ENCODE measurements at places on chromosomes 2 and 18. TPM values are rescaled to one million over a fixed set of nuclear protein-coding genes. Genes with fewer than 3 reads are reported as not detected.

The PRR30 gene
- not detected for total RNA-seq

The SPATS2L gene
- 24.1 TPM for total RNA-seq

DNA sequence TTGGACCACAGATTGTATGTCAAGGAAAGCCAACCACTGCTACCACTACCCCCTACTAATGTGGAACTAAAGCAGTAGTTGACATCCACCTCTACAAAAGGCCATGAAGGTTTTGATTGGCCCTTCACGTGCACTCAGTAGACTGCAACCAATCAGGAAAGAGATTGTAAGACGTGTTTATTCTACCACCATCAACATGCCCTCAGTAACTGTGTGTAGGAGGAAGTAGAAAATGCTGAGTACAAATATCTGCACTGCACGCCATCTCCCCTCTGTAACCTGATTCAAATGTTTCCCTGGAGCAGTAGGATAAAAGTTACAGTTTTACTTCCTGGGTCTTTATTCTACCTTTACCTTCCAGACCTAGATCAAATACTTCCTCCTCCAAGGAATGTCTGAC is 2.9 kb upstream of the CASP10 start:
- H3K4me3 ChIP-seq: no peak overlapping the region
- no peaks in the 10 kb centered on the region for H3K36me3 ChIP-seq
- H3K27ac ChIP-seq: no peak overlapping the region
- H3K27me3 ChIP-seq: no peaks in the 10 kb centered on the region
- DNase-seq: no peak
- H3K4me1 ChIP-seq: no peaks in the 10 kb centered on the region

- peaks cover 3% of the 10 kb centered on the region for H3K36me3 ChIP-seq
- no peak for DNase-seq
These were observed 85.7 kb upstream of the UGP2 start for GRCh38 chr2:63755965-63756364.

DNA sequence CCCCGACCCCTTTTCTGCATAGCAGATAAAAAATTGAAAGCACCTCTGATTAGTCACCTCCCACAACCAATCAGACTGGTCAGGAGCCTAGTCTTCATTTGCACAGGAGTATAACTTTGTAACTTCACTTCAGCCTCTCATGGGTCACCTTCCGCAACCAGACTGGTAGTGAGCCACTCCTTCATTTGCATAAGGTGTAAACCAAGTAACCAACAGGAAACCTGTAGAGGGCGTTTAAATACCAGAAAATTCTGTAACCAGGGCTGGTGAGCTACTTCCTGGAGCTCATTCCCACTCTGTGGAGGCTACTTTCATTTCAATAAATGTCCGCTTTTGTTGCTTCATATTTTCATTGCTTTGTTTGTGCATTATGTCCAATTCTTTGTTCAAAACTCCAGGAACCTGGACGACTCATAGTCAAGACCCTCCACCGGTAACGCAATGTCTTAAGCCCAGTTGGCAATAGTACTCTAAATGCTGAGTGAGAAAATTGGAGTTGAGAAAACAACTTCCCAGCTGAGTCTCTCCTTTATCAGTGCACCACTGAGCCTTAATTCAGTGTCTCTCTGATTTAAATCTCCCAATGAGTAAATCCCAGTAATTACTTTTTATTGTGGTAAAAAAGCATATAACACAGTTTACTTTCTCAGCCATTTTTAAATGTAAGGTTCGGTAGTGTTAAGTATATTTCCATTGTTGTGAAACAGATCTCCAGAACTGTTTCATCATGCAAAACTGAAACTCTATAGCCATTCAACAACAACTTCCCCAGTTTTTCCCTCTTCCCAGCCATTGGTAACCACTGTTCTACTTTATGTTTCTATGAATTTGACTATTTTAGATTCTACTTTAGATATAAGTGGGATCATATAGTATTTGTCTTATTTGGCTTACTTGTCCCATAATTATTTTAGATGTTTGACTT is 392.7 kb upstream of the SLC8A1 start:
- H3K27ac ChIP-seq: no peak overlapping the region
- no peaks in the 10 kb centered on the region for H3K4me1 ChIP-seq
- no peaks in the 10 kb centered on the region for H3K36me3 ChIP-seq
- no peak for DNase-seq
- no peak overlapping the region for H3K4me3 ChIP-seq

DNA sequence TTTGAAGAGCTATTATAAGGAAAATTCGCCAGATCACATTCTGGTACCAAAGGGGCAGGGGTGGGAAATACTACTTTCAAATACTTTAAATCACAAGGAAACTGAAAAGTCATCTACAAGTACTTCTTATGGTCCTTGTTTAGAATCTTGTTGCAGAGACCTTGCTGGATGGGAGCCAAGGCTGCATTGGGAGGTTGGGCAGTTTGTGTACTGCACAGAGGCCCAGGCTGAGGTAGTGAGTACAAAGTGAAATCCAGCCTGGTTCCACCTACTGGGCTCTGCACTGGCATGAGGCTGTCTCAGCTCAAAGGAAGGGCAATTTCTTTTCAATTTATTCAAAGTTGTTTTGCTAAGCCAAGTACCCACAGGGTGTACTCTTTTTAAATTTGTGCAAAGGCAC is 140.3 kb upstream of the DLX2 start:
- peaks cover 1% of the 10 kb centered on the region for H3K27me3 ChIP-seq
- H3K27ac ChIP-seq: no peak overlapping the region
- peaks cover 61% of the 10 kb centered on the region for H3K4me1 ChIP-seq
- no peak for DNase-seq

GRCh38 chr2:44324971-44325426 is 36.3 kb downstream of the PREPL start:
- no peak overlapping the region for H3K4me3 ChIP-seq
- no peak overlapping the region for H3K27ac ChIP-seq
- peaks cover 14% of the 10 kb centered on the region for H3K36me3 ChIP-seq
- DNase-seq: no peak
- H3K27me3 ChIP-seq: no peaks in the 10 kb centered on the region

DNA sequence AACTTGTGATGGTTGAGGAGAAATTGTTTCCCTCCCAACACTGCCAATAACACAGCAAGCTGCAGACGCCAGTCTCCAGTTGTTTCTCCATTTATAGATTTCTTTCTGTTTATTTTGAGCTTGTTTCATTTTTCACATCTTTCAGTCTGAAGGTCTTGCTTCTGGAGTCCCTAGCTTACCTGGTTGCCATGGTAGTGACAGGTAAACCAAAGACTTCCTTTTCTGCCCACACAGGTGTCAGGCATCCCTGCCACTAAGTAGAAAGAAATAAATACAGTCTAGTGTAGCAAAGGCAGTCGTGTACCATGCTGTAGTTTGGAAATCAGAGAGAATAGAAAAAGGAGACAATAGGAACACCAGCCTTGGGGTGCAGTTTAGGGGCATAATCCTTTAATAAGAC is 82.8 kb downstream of the MARCHF4 start:
- H3K27ac ChIP-seq: no peak overlapping the region
- H3K4me1 ChIP-seq: peaks cover 30% of the 10 kb centered on the region
- H3K27me3 ChIP-seq: no peaks in the 10 kb centered on the region
- no peaks in the 10 kb centered on the region for H3K36me3 ChIP-seq

DNA sequence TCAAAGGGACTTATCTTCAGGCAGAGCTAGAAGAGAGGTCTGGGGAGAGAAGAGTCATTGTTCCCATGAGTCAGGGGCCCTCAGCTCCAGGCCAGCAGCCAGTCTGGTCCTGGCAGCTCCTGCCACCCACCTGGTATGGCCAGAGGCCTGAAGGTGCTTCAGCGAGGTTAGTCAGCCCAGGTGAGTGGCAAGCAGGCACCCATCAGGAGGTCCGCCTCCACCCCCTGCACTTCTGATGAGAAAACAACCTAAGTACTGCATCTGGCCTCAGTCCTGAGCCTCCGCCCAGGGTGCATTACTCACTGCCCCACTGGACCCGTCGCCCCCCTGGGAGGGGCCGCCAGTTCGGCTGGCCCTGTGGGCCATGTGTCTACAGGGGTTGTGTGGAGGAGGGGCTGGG is 130.2 kb downstream of the INHBB start:
- H3K4me1 ChIP-seq: no peaks in the 10 kb centered on the region
- no peak overlapping the region for H3K27ac ChIP-seq
- H3K36me3 ChIP-seq: peaks cover 3% of the 10 kb centered on the region
- peaks cover 76% of the 10 kb centered on the region for H3K27me3 ChIP-seq
- no peak for DNase-seq

DNA sequence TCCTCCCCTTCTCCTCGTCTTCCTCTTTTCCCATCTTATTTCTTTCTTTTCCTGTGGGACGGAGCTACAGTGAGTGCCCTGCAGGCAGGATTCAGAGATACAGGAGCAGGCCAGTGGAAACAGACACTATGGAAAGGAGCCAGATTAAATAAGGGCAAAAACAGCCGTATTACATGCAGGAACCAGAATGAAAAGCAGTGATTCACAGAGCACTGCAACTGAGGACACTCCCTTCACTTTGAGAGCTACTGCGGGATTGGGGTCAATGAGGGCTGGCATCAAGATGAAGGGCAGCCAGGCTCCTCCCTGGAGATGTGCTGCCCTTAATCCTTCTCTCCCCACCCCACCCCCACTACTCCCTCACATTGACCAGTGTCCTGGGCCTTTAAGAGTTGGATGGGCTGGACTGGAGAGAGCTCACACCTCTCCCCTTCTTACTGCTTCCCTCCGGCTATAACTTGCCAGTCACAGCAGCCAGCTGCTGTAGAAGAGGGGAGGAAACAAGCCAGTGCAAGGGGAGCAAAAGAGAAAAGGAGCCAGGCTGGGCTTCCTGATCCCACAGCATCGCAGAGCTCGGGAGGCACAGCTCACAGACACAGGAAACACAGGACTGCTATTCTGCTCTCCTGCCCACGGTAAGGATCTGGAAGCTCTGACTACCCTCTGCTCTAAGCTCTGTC is at the start of gene PLCD4:
Gene PLCD4, plus strand, starts transcription at position 464 of the 680 bp plus-strand sequence. CDS start 7,841 bp downstream, outside the sequence.
- H3K36me3 ChIP-seq: no peaks in the 10 kb centered on the region
- DNase-seq: peak; percentile 6
- no peaks in the 10 kb centered on the region for H3K27me3 ChIP-seq
- H3K27ac ChIP-seq: no peak within 1 kb of the TSS
- no peak within 1 kb of the TSS for H3K4me3 ChIP-seq
- H3K4me1 ChIP-seq: peaks cover 10% of the 10 kb centered on the region

- no peak for DNase-seq
- H3K27me3 ChIP-seq: peaks cover 13% of the 10 kb centered on the region
- H3K4me3 ChIP-seq: no peak overlapping the region
- H3K27ac ChIP-seq: no peak overlapping the region
- H3K36me3 ChIP-seq: no peaks in the 10 kb centered on the region
- H3K4me1 ChIP-seq: no peaks in the 10 kb centered on the region
These were observed 36.6 kb upstream of the BOD1L2 start for GRCh38 chr18:57110290-57110689.
